H4 (cell line): ENCODE measurements at places on chromosomes 1 and 21. TPM values are rescaled to one million over a fixed set of nuclear protein-coding genes. Genes with fewer than 3 reads are reported as not detected.
A peak's percentile ranks its signal among the peaks of the same experiment; 100 is the strongest.

Gene TGFB2
- 14.7 and 18.7 TPM in 2 replicates for total RNA-seq

Gene OR6K3
- not detected in 2 replicates for total RNA-seq

Gene MXRA8
- 41.2 and 46.0 TPM in 2 replicates for total RNA-seq

Gene SMIM1
- total RNA-seq = not detected in 2 replicates

Gene ST7L
- 13.7 and 16.0 TPM in 2 replicates for total RNA-seq

Gene GTF2B
- total RNA-seq = 42.5 and 56.3 TPM in 2 replicates

Gene ZBTB17
- total RNA-seq = 17.5 and 30.5 TPM in 2 replicates

Gene ZNF678
- total RNA-seq = 6.0 and 6.3 TPM in 2 replicates

Gene CASQ2
- total RNA-seq = not detected in 2 replicates

Gene THBS3
- 2.8 and 3.9 TPM in 2 replicates for total RNA-seq

Gene COL16A1
- 9.2 and 12.2 TPM in 2 replicates for total RNA-seq

Gene FOXO6
- 0.35 and 0.45 TPM in 2 replicates for total RNA-seq

Gene RGS4
- 0.25 and 0.31 TPM in 2 replicates for total RNA-seq

Gene LDLRAD1
- not detected in 2 replicates for total RNA-seq

Gene ACTN2
- 1.4 TPM in 1 of 2 replicates, not detected in the other for total RNA-seq

Gene DNASE2B
- total RNA-seq = not detected in 2 replicates

Gene TNFRSF4
- not detected in 2 replicates for total RNA-seq

Gene OVAAL
- not detected in 2 replicates for total RNA-seq

- DNase-seq = no peak
Measured at GRCh38 chr1:200652378-200652777, 17.3 kb downstream of the DDX59 start.

GRCh38 chr1:180636138-180636537 is 4.3 kb downstream of the XPR1 start:
- DNase-seq = no peak

DNA sequence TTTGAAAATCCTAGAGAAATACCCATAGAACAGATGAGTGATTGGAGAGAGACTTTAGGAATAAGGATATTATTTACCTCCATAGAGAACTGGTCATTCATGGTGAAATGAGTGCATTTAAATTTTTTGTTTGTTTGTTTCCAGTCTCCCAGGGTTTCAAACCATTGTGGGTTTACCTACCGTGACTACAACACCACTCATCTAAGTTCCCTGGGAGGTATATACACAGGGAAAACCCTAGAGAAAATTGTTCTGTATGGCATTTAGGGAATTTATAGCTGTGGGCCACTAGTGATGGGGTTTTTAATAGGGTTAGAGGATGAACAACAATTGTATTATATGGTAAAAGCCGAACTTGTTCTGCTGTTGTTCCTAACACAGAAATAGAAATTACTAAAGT is 109.2 kb downstream of the USP25 start:
- DNase-seq = no peak

DNA sequence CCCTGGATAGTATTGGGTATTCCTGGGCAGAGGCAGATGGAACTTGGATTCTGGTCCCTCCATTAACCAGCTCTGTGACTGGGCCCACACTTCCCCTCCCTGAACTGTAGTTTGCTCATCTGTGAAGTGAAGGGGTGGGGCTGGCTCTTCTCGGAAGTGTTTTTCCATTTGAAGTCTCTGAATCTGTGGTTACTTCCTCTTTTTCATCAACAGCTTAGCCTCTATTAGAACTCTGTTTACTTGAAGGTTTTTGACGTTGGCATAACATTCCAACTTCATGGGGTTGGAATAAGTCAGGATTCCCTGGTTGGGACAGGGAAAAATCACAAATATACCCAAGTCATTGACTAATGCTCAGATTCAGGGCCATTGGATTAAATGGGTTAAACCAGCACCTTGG is 3.6 kb downstream of the KIAA0040 start:
- DNase-seq = no peak

- DNase-seq = peak; percentile 19
Measured at GRCh38 chr1:85605484-85606413, 25.2 kb downstream of the CCN1 start.

GRCh38 chr1:117753232-117753631 is 147.4 kb downstream of the TENT5C start:
- DNase-seq = no peak

GRCh38 chr1:30253807-30254440 is 469.5 kb downstream of the MATN1 start:
- DNase-seq = no peak

- DNase-seq = no peak
Measured at GRCh38 chr1:150109586-150109985, 40.1 kb upstream of the PLEKHO1 start.

DNA sequence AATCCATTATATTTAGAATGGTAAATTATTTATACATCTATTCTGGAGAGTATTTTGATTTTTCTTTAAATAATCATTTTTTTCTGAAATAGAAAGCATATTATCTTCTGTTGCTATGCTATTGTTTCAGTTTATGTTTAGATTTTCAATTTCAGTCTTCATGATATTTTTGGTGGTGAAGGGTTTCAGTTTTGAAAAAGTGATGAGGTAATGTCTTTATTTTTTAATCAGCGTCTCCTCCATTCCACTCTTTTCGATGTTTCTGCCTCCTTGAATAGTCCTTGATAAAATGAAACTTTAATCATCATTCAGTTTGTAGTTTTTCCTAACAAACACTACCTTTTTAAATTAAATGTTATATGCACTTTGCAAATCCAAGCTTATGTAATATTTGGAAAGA is 428.6 kb downstream of the PTPRC start:
- no peak for DNase-seq

DNA sequence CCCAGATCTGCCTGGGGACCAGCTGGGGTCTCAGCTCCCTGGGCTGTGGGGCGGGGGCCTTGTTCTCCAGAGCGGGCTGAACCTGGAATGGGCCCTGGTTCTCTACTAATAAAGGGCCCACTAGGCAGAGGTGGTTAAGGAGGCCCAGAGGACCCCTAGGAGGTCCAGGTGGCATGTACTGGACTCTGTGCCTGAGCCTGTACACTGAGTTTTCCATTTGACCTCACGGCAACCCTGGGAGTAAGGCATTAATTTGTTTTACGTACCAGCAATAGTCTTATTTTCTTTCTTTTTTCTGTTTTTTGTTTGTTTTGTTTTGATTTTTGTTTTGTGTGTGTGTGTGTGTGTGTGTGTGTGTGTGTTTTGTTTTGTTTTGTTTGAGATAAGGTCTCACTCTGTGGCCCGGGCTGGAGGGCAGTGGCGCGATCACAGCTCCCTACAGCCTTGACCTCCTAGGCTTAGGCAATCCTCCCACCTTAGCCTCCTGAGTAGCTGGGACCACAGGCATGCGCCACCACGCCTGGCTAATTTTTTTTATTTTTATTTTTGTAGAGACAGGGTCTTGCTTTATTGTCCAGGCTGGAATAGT is 19.6 kb upstream of the FAM131C start:
- DNase-seq = no peak

DNA sequence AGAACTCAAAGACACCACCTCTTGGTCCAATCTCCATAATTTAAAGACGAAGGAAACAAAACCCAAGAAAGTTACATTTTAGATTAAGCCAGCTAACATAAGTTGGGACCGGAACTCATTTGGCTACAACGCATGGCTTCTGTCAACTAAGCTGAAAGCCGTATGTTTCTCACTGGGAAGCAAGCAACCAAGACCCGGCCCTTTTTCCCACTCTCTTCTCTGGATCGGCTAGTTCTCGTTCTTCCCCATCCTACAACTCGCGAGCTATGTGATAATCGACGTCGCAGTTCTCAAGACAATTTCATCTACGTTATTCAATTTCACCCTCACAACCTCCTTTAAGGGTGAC is 601 bp downstream of the CCT8 start:
- no peak for DNase-seq

GRCh38 chr1:110210604-110211495 is 736 bp downstream of the KCNC4 start:
- DNase-seq = peak; percentile 14

DNA sequence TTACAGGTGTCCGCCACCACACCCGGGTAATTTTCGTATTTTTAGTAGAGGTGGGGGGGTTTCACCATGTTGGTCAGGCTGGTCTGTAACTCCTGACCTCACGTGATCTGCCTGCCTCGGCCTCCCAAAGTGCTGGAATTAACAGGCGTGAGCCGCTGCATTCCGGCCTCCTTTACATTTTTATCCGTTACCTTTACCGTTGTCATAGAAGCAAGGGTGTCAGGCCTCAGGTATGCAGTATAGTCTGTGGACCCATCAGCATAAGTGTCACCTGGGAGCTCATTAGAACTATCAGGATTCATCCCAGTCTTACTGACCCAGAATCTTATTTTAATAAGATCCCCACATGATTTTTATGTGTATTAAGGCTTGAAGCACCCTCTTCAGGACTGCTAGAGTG is 5.4 kb downstream of the CDC42 start:
- no peak for DNase-seq

GRCh38 chr1:158509471-158510156 is 37.6 kb downstream of the OR10R2 start:
- peak; percentile 8 for DNase-seq

DNA sequence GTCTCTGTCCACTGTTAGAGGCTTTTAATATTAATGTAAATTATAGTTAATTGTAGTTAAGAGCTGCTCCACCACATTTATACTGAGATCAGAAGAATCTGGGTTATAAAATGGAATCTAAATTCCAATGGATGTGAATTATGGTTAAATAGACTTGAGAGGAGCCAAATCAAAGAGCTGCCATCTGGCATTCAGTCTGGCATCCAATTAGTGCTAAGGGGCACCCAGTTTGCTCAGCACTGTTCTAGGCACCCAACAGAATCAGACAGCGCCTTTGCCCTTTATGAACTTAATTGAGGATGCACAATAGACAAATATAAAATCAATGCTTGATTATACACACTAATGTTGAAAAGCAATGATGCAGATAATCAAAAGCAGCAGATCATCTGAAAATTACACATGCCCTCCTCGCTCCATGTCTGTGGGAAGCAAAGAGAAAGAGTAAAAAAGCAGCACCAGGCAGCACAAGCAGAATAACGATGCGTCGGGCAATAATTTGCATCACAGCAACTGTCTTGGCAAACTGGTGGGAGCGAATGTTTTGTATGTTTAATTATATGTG is 310.1 kb downstream of the BRINP2 start:
- DNase-seq = no peak

DNA sequence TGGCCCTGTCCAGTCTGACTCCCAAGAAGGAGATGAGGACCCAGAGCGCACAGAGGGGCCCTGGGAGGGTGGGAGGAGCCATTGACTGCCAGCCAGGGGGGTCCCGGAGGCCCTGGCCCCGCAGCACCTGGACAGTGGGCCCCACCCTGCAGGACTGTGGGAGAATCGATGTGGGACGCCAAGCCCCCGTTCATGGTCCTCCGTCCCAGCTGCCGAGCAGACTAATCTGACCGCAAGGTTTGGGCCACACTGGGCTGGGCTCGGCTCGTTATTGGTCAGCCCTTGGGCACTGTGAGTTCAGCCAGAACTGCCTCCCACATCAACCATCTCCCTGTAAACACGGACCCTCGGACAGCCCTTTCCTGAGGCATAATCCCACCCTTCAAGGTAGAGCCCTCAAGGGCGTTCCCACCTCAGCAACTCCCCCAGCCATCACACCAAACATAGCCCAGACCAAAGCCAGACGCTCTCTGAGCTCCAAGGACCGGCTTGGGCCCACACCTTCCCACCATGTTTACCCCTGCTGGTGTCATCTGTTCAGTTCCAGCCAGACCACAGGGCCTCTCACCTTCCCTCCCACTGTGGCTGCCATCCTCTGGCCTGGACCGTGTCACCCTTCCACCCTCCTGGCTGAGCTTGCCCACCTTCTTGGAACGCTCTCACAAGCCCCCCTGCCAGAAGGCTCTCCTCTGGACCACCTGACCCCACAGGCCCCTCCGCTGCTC is 16.2 kb upstream of the POFUT2 start:
- no peak for DNase-seq

DNA sequence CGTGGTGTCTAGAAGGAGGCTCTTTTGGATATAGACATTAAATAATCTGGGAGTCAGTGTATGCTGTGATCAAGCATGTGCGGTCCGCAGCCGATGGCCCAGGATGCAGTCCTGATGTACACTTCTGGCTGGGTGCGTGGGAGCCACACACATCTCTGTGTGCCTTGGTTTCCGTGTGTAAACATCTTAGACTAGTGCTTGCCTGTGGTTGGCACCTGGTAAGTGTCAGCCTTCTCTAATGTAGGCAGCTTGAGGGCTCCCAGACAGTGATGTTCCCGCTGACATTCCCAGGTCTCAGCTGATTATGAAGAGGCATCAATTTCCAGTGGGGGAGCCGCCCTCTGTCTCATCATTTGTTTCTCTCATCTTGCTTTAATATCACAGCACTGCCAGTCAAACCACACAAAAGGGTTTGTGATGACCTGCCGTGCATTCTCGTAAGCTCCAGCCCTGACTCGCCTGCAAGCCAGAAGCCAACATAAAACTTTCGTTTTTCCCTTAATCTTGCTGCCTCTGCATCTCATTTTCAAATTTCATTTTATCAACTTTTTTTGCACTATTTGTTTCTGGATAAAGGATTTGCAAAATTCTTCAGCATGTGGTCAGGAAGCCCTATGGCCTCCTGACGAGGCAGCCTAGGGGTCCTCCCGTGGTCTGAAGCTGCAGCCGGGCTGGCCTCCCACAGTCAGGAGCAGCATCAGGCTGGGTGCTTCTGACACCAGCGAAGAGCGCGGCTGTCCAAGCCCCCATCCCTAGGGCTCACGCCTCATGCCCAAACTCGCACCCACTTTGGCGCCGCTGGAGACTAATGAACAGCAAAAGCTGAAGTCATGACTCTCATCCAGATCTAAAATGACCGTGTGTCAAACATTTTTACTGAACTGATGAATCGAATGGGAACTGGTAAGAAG is 28.1 kb downstream of the PDE9A start:
- DNase-seq = no peak
